Muscle of arm (tissue), 14 donors: ENCODE measurements at places on chromosomes 6 and 20.

GRCh38 chr6:38012573-38012972 is 193.0 kb downstream of the ZFAND3 start:
- no peak for DNase-seq

- DNase-seq: no peak
These were observed 65.5 kb downstream of the PLCB4 start for GRCh38 chr20:9134346-9134745.

DNA sequence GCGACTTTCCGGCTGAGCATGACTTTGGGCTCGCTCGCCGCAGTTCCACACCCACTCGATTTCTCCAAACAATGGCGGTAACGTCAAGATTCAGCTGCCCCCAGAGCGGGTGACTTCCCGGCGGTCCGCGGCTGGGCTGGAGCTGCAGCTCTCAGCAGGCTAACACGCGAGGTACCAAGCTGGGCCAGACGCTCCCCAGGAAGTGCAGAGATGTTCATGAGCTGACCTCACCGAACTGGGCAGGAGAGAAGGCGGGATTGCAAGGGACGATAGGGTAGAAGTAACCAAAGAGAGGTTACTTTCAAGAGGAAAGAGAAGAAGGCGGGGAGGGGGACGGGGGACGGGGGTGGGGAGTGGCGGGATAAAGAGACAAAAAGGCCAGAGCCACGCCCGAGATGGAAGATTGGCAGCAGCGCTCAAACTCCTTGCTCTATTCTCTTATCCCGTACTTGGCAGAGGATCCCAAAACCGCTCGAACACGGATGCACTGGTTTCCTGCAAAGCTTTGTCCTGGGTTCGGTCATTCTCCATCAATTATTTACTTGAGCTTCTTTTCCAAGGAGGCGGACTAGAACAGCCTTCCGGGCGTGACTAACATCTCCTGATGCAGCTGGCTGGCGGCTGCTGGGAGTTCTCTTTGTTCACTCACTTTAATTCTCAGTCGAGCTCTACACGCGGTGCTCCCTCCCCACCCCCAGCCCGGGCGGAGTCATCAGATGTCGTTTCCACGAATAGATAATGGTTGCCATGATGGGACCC is at the start of gene MTCL3:
MTCL3 (minus strand) TSS at position 626 of the 759 bp plus-strand sequence.
- peak; percentile 6 for DNase-seq

DNA sequence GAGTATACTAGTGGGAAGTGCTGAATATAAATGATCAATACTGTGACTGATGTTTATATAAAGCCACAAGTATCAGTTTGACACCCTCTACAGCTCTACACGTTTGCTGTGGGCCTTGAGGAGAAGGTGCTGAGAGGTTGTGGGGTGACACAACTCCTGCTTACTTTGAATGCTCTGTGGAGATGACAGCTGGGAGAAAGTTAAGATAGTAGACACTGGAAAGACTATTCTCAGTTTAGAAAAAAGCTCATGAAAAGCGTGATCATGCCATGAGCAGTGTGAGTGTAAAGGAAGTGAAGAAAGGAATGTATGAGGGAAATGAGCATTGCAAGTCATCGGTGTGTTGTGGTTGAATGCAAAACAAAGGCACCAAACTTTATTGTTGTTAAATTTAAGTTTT is 215.8 kb downstream of the UTRN start:
- DNase-seq: no peak

GRCh38 chr20:53738039-53738944 is 144.7 kb upstream of the ZNF217 start:
- DNase-seq: peak; percentile 66

- no peak for DNase-seq
These were observed 229.7 kb downstream of the MAFB start for GRCh38 chr20:40459299-40459698.

GRCh38 chr6:97282238-97282725 is 734 bp downstream of the MMS22L start:
- no peak for DNase-seq
